Mammary microvascular endothelial cell (primary cell): ENCODE measurements at places on chromosomes 7 and 10. TPM values are rescaled to one million over a fixed set of nuclear protein-coding genes. Genes with fewer than 3 reads are reported as not detected.

Gene TMEM196
- not detected in 2 replicates for total RNA-seq

Gene PTF1A
- not detected in 2 replicates for total RNA-seq

Gene SEC31B
- 0.87 and 0.89 TPM in 2 replicates for total RNA-seq

Gene SDK1
- total RNA-seq = 0.13 and 0.20 TPM in 2 replicates

Gene ZNF239
- 0.44 and 1.9 TPM in 2 replicates for total RNA-seq

Gene RHOBTB1
- total RNA-seq = 18.5 and 20.9 TPM in 2 replicates

Gene PTEN
- 45.2 and 48.9 TPM in 2 replicates for total RNA-seq

Gene RBM17
- total RNA-seq = 35.0 and 41.9 TPM in 2 replicates

Gene TUBAL3
- total RNA-seq = 0.07 and 0.20 TPM in 2 replicates

Gene ZNF107
- total RNA-seq = 1.9 and 2.1 TPM in 2 replicates

Gene STEAP2
- total RNA-seq = 0.54 and 0.80 TPM in 2 replicates

Gene MPP7
- 0.34 and 0.47 TPM in 2 replicates for total RNA-seq

Gene MMD2
- not detected in 2 replicates for total RNA-seq

Gene TET1
- total RNA-seq = 0.40 and 0.69 TPM in 2 replicates

Gene GDF10
- total RNA-seq = not detected in 2 replicates
